ENCODE measurements at places on chromosomes 3 and 15.

- DNase-seq = no peak
Observed at GRCh38 chr15:89195836-89196235, 25.5 kb downstream of the RLBP1 start.

DNA sequence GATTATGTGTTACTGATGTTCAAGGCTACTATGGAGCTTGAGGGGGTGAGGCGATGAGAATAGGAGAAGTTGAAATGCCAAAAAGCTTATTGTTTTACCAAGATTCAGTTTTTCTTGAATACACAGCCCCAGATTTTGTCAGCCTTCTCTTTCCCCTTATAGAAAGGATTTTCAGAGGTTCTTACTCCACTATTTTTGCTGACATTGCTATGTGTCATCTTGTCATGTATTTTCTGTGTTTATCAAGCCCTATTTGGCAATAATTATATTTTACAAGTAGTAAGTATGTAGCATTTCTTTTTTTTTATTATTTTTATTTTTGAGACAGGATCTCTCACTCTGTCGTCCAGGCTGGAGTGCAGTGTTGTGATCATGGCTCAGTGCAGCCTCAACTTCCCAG is 133.1 kb downstream of the ATG7 start:
- DNase-seq = no peak

DNA sequence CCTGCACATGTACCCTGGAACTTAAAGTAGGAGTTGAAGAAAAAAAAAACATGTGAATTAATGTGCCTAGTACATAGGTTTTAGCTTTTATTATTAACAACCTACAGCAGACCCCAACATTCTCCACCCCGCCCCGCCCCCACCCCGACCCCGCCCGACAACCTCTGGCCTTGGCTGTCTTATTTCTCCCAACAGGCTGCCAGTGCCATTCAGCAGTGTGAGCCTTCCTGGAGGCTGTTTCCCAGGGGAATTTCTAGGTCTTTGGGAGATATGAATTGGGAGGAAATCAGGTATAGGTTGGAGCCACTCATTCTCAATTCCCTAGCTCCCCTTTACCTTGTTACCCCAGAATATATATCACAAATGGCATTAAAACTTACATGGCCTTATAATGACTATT is 8.3 kb upstream of the MLF1 start:
- no peak for DNase-seq

GRCh38 chr3:47877290-47877689 is 74.4 kb downstream of the DHX30 start:
- no peak for DNase-seq

DNA sequence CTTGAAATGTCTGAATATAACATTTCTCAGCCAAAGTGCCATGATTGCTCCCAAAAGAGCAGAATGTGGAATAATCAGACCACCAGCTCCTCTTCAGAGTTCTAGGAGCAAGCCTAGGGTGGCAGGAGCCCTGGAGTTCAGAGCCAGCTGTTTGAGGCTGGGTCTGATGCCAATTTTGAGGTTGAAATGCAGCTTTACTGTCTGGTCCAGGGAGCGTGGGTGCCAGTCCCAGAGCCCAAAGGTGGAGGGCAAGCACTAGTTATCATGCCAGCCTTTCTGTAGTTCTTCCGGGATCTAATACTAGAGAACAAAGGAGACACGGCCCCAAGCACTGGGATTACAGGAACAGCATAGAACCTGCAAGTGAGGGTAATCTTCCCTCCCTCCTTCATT is 69.3 kb downstream of the TNFAIP8L3 start:
- DNase-seq = no peak

DNA sequence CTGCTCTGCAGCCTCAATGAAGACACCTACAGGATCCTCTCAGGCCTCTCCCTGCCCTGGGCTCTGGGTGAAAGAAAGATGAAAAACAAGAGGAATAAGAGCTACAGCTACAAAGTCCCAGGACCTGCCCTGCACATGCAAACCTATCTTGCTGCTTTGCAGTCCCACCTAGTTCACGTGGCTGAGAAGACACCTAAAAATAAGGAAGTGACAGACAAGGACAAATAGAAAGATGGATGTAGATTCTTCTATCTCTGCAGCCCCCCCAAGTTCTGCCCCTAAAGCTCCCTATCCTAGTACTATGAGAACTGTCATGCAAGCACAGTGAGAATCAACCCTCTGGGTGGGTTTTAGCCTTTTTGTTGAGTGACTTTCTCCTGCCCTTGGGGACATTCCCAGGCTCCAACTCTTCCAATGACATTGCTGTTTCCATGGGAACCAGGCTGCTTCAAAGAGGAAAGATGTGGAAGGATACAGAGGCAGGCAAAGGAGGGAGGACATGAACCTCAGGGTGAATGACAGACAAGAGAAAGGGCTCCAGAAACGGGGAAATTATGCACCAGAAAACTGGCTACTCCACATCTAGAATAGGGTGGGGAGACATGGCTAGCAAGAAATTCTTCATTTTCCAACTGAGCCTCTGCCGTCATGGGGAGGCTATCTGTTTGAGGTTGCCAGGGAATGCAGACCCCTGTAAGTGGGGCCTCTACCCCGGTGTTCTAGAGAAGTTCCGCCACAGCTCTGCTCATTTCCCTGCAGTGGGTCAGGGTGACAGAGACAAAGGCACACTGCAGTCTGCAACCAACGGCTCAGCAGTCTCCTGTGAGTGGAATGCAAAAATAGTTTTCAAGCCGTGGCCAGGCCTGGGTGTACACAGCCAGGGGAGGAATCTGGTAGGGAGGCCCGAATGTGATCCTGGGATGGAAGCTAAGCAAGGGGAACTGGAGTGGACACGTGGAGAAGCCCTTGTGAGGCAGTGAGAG is 5.2 kb downstream of the CSPG5 start:
- DNase-seq = no peak

DNA sequence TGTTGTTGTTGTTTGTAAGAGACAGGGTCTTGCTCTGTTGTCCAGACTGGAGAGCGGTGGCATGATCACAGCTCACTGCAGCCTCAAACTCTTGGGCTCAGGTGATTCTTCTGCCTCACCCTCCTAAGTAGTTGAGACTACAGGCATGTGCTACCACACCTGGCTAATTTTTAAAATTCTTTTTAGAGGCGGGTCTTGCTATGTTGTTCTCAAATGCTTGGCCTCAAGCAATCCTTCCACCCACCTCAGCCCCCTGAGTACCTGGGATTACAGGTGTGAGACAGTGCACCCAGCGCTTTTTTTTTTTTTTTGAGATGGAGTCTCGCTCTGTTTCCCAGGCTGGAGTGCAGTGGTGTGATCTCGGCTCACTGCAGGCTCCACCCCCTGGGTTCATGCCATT is 46.7 kb downstream of the TMOD3 start:
- DNase-seq = no peak

DNA sequence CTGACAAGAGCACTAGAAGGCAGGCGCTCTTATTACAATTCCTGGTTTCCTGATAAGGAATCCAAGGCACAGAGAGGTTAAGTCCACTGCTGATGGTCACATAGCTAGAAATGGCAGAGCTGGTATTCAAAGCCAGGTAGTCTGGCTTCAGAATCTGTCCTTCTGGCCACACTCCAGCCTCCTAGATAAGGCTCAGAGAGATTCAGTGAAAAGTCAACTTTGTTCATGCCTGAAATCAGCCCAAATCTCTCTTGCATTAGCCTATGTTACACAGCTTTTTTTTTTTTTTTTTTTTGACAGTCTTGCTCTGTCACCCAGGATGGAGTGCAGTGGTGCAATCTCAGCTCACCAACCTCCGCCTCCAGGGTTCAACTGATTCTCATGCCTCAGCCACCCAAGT is 21.1 kb upstream of the CMTM8 start:
- no peak for DNase-seq

- no peak for DNase-seq
Observed at GRCh38 chr15:62857411-62857853, 185.1 kb upstream of the TPM1 start.

DNA sequence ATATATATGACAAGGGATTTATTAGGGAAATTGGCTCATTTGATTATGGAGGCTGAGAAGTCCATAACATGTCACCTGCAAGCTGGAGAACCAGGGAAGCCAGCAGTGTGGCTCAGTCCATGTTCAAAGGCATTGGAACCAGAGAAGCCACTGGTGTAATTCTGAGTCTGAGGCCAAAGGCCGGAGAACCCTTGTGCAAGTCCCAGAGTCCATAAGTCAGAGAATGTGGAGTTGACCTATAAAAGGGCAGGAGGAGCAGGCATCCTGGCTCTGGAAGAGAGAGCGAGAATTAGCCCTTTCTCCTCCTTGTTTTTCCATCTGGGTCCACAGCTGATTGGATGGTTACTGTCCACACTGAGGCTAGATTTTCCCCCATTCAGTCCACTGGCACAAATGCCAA is 319.8 kb downstream of the IGSF11 start:
- no peak for DNase-seq

DNA sequence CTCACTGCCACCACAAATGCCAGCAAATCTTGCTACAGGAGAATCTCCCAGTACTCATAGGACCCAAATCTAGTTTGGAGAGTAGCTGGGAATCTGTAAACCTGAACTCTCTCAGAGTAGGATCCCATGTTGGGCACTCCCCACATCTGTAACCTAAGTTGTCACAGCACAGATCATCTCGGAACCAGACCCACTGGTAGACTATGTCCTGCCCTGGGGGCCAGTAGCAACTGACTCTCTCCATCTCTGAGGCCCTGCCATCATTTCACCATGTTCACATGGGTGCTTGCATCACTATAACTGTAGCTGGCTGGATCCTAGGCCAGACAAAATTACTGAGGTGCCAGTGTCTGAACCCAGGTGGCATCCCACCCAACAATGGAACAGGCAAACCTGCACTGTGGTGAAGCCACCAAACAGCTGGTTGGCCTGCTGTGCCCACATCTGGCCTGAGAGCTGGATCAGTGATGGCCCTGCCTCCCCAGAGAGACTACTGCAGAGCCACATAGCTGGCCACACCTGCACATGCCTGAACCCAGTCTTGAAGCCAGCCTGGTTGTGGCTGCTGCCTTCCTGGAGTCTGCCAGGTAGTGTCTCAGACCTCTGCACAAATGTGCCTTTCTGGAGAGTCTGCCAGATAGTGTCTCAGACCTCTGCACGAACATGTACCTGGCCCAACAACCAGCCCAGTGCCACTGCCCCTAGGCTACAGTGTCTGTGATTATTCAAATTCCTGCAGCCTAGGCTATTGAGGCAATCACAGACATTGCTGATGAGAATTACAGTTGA is 82.0 kb downstream of the ISL2 start:
- DNase-seq = no peak

GRCh38 chr3:186722457-186722856 is 5.3 kb downstream of the KNG1 start:
- DNase-seq = peak; percentile 57

- peak; percentile 33 for DNase-seq
Observed at GRCh38 chr15:26974120-26974780, 3.3 kb downstream of the GABRG3 start.

GRCh38 chr3:71813704-71814103 is 28.8 kb upstream of the PROK2 start:
- no peak for DNase-seq

DNA sequence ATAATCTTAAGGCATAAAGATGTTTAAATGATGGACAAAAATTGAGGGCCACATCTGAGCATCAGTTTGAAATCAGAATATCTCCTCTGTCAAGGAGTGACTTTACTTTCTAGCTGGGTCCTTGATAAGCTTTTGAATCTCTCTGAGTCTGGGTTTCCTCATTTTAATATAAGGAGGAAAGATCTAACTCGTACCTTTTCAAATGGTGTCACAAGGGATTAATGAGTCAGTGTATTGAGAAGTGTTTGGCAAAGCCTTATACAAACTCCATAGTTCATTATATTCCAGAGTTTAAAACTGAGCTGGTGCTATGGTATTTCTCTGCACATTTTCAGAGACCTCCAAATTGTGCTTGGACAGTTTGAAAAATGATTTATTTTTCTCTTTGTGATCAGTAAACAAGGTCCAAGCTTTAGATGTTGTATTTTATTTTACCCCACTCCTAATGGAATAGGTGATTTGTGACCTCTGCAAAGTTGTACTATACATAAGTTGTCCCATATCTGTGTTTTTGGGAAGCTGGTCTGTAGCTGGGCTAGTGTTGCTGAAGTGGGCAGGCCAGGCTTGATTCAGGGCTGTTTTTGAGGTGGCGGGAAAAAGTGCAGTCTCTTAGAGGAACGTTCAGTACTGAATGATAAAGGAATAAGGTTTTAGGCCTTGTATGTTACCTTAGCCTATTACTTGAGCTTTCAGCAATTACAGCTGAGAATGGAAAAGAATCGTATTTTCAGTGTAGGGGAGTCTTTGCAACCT is 5.6 kb downstream of the FNDC3B start:
- DNase-seq = no peak

DNA sequence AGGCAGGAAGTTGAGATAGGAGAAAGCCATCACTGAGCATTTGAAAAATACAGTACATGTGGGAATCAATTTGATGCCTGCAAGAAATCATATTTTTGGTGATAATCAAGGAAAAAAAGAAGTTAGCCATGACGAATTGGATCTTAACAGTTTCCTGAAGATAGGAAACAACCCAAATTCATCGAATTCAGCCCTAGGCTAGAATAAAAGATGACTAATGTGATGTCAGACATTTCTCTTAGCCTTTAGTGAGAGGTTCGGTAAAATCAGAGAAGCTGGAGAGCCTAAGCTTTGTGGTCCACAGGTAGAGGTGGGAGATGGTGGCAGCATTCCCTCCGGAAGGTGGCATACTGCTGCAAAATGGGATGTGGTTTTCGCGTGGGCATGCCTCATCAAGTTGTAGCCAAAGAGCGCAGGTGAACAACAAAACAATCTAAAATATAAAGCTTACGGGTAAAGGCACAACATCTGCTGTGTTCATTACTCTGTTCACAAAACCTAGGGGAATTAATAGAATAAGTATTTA is 144.1 kb upstream of the ALCAM start:
- DNase-seq = no peak

DNA sequence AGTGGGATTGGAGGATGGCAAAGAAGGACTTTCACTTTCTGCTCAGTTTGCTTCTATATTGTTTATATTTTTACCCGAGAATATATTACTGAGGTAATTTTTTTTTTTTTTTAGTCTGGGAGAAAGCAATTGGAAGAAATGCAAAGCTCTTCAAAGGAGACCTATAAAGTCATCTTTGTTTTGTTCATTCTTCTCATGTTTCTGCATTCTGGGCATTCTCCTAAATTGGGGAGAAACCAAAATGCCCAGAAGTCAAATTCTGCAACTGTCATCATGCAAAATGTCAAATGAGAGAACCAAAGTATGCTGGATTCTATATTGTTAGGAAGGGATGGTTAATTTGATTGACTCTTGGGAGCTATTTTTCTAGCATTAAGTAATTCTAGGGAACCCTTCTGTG is 168.3 kb upstream of the TSC22D2 start:
- no peak for DNase-seq

GRCh38 chr3:146221276-146221675 is 29.6 kb downstream of the PLSCR4 start:
- DNase-seq = no peak

DNA sequence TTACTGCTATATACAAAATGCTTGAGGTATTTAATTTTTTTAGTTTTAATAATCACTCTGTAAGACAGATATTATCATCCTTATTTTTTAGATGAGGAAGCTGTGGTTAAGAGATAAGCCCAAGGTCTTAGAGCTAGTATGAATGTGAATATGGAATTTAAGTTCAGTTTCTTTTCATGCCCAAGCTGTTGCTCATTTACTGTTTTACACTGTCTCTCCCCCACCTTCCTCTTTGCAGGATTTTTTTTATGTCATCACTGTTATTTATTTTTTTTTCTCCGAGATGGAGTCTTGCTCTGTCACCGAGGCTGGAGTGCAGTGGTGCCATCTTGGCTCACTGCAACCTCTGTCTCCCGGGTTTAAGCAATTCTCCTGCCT is 22.5 kb downstream of the MAP2K5 start:
- no peak for DNase-seq

All from iPS-NIHi11 (cell line).